ENCODE measurements at places on chromosomes 11 and 22.
A peak's percentile ranks its signal among the peaks of the same experiment; 100 is the strongest.

- H3K27me3 ChIP-seq = no peaks in the 10 kb centered on the region
- peaks cover 29% of the 10 kb centered on the region for H3K4me1 ChIP-seq
- no peak for DNase-seq
- H3K27ac ChIP-seq = no peak overlapping the region
- no peak overlapping the region for H3K4me3 ChIP-seq
Measured at GRCh38 chr22:31588970-31589675, 72.9 kb downstream of the PISD start.

- H3K4me1 ChIP-seq = no peaks in the 10 kb centered on the region
- peaks cover 54% of the 10 kb centered on the region for H3K27me3 ChIP-seq
- no peaks in the 10 kb centered on the region for H3K36me3 ChIP-seq
- H3K4me3 ChIP-seq = no peak overlapping the region
Measured at GRCh38 chr11:129703846-129704245, 111.8 kb upstream of the TMEM45B start.

- H3K4me1 ChIP-seq = peaks cover 5% of the 10 kb centered on the region
- peaks cover 28% of the 10 kb centered on the region for H3K27me3 ChIP-seq
- no peak for DNase-seq
- no peaks in the 10 kb centered on the region for H3K36me3 ChIP-seq
- H3K27ac ChIP-seq = no peak overlapping the region
Measured at GRCh38 chr11:59226396-59226795, 13.7 kb upstream of the MPEG1 start.

DNA sequence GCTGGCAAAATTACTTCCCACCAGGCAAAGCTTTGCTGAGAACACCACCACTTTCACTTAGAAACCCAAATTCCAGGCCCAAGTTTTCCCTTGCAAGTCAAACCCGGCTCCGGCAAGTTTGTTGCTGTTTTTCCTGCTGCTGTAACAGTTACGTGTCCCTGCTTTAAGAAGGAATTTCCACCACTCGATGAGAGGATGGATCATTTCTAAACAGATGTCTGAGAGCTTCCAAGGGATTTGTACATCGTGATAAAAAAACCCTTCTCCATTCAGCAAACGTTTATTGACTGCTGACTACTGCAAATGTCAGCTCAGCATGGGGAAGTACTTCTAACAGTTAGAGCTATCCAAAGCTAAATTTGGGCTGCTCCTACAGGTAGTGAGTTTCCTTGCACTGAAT, 19.7 kb downstream of the P2RX3 start:
- H3K4me3 ChIP-seq = no peak overlapping the region
- DNase-seq = no peak
- H3K4me1 ChIP-seq = peaks cover 4% of the 10 kb centered on the region

- no peaks in the 10 kb centered on the region for H3K36me3 ChIP-seq
- no peak overlapping the region for H3K4me3 ChIP-seq
- no peak for DNase-seq
Measured at GRCh38 chr11:42841556-42841955, 470.2 kb upstream of the API5 start.

DNA sequence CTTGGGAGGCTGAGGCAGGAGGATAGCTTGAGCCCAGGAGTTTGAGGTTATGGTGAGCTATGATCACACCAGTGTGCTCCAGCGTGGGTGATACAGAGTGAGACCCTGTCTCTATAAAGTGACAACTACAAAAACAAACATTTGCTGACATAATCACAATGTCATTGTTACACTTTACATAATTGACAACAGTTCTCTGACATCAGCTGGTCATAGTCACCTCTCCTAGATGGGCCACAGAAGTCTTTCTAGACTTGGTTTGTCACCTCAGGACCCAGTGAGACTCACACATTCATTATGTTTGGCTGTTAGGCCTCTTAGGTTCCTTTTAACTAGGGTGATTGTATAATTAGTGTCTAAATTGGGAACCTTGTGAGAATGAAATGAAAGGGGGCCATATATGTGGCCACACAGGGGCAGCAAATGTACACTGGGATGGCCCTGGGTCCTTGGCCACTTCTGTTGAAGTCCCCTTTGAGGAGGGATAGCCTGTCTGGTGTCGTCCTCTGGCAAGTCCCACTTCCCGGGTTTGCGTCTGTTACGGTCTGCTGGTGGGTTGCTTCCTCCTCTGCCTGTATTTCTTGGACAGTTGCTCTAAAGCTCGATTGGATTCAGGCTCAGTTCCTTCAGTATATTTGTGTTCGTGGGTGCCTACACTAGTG, 5.8 kb upstream of the PPIL2 start:
- DNase-seq = no peak
- H3K27me3 ChIP-seq = no peaks in the 10 kb centered on the region
- peaks cover 14% of the 10 kb centered on the region for H3K4me1 ChIP-seq
- no peaks in the 10 kb centered on the region for H3K36me3 ChIP-seq

GRCh38 chr11:92569726-92570125, 345.1 kb downstream of the FAT3 start:
- H3K27ac ChIP-seq = no peak overlapping the region
- no peak for DNase-seq
- no peaks in the 10 kb centered on the region for H3K27me3 ChIP-seq
- H3K4me1 ChIP-seq = peaks cover 6% of the 10 kb centered on the region
- H3K36me3 ChIP-seq = peaks cover 3% of the 10 kb centered on the region

GRCh38 chr11:61334434-61335354, 1.7 kb downstream of the TKFC start:
- no peaks in the 10 kb centered on the region for H3K27me3 ChIP-seq
- peaks cover 38% of the 10 kb centered on the region for H3K4me1 ChIP-seq
- H3K4me3 ChIP-seq = peak overlapping the region; percentile 10
- H3K27ac ChIP-seq = peak overlapping the region; percentile 49
- H3K36me3 ChIP-seq = peaks cover 8% of the 10 kb centered on the region

GRCh38 chr11:131136486-131136885, 220.2 kb upstream of the SNX19 start:
- DNase-seq = no peak
- peaks cover 32% of the 10 kb centered on the region for H3K4me1 ChIP-seq
- H3K27me3 ChIP-seq = no peaks in the 10 kb centered on the region
- H3K4me3 ChIP-seq = no peak overlapping the region

GRCh38 chr22:17866127-17866526, 91.9 kb upstream of the BID start:
- no peak for DNase-seq
- H3K27me3 ChIP-seq = no peaks in the 10 kb centered on the region
- peaks cover 38% of the 10 kb centered on the region for H3K36me3 ChIP-seq

DNA sequence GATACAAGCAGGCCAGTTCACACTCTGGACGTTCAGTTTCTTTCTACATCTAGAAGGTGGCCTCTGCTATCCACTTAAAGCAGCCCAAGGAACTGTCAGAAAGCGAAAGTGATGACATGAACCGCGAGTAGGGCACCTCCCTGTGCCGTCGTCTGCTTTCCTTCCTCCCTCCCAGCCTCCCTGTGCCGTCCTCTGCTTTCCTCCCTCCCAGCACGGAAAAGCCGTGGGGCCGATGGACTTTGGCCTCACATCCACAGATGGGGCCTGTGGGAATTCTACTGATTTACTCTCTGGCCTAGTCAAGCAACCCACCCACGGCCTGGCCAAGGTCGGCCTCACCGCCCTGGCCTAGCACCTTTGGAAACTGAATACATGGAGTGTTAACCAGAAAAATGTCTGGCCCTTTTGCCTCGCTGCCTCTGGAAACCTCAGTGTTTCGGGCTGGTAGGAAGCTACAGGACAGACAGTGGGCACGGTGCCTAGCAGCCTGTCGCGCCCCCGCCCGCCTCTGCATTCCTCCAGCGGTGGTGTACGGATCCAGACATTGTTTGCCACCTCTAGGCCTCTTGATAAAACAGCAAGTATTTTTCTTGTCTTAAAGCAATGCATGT, 14.2 kb downstream of the PEX26 start:
- peak overlapping the region; percentile 100 for H3K27ac ChIP-seq
- peaks cover 10% of the 10 kb centered on the region for H3K36me3 ChIP-seq
- peak overlapping the region; percentile 78 for H3K4me3 ChIP-seq

DNA sequence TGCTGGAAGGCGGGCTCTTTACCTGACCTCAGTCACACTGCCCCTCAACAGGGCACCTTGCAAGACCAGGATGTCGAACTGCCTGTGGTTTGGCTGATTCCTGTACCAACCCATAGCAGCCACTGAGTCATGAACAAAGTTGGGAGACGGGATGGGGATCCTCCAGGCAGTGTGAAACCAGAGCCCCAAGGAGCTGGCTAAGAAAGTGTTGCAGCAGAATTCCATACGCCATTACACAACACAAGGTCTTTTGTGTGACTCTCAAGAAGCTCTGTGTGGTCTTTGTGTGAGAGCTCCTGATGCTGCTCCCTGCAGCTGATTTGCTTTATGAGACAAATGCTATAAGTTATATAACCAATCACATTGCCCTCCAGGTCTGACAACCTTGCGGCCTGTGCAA, 617.7 kb downstream of the OPCML start:
- no peak for DNase-seq
- H3K27ac ChIP-seq = no peak overlapping the region
- no peak overlapping the region for H3K4me3 ChIP-seq

DNA sequence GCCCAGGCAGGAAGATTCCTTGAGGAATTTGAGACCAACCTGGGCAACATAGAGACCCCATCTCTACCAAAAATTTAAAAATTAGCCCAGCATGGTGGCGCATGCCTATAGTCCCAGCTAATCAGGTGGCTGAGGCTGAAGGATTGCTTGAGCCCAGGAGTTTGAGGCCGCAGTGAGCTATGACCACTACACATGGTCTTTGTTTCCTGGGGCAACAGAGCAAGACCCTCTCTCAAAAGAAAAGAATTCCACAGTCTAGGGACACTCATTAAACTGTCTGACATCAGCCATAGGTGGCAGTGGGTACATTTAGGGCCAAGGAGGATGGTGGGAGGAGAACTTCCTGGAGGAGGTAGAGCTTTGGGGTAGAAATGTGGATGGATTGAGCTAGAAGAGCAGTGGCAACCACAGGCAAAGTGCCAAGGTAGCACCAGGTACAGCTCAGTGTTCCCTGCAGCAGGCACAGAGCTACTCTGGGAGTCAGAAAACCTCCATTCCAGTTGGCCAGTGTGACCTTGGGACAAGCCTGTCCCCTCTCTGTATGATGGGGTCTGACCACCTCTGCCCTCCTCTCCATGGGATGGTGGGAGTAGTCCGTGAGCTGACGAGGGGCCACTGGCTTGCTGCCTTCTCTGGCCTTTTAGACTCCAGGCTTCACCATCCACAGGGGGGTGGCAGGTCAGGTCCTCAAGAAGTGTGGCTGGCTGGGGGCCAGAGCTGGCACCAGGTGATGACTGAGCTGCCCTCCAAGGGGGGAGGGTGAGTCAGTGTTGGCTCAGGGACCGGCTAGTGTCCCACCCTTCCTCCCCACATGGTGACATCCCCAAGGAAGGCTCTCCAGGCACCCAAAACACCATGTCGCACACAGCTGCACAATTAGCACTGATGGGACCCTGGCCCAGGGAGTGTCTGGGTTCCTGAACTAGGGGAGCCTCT, 3.7 kb upstream of the CLCF1 start:
- no peaks in the 10 kb centered on the region for H3K36me3 ChIP-seq
- H3K27me3 ChIP-seq = no peaks in the 10 kb centered on the region
- no peak for DNase-seq
- no peak overlapping the region for H3K4me3 ChIP-seq

- H3K4me3 ChIP-seq = no peak overlapping the region
- H3K27ac ChIP-seq = no peak overlapping the region
- DNase-seq = no peak
- H3K4me1 ChIP-seq = peaks cover 23% of the 10 kb centered on the region
- H3K27me3 ChIP-seq = no peaks in the 10 kb centered on the region
Measured at GRCh38 chr11:115291325-115291724, 212.9 kb downstream of the CADM1 start.

DNA sequence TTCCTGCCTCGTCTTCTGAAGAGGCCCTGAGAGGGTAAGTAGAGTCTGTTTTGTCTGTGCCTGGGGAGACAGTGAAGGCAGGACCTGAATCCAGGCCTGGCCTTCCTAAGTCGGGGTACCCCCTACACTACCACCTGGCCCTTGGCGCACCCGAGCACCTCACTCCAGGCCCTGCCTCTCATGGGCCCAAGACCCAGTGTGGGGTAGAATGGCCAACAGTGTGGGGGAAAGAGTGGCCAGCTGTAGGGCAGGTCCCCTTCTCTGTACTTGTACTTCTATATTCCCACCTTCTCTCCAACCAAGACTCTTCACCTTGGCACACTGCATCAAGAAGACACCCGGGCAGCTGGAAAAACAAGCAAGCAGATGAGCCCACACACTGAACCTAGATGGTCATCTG, 22.4 kb upstream of the BID start:
- DNase-seq = no peak
- H3K27ac ChIP-seq = no peak overlapping the region
- no peaks in the 10 kb centered on the region for H3K4me1 ChIP-seq
- H3K27me3 ChIP-seq = no peaks in the 10 kb centered on the region
- H3K4me3 ChIP-seq = no peak overlapping the region
- H3K36me3 ChIP-seq = peaks cover 6% of the 10 kb centered on the region

DNA sequence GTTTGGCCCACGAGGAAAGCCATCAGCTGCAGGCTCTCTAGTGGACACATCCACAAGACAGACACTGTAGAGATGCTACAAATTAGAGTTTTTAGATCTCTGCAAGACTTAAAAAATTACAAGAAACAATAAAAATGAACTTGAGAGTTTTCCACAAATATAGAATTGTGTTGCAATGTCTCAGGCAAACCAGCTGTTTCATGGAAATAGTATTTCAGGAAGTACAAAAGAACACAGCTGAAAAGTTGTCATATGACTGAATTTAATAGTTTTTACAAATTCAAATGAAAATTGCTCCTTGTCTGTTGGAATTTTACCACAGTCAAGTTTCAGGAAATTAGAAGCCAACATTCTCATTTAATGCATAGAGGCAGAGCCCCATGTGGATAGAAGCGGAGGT, 184.5 kb upstream of the PITPNB start:
- no peak overlapping the region for H3K27ac ChIP-seq
- no peak overlapping the region for H3K4me3 ChIP-seq
- H3K4me1 ChIP-seq = peaks cover 6% of the 10 kb centered on the region
- no peaks in the 10 kb centered on the region for H3K27me3 ChIP-seq
- H3K36me3 ChIP-seq = peaks cover 17% of the 10 kb centered on the region

DNA sequence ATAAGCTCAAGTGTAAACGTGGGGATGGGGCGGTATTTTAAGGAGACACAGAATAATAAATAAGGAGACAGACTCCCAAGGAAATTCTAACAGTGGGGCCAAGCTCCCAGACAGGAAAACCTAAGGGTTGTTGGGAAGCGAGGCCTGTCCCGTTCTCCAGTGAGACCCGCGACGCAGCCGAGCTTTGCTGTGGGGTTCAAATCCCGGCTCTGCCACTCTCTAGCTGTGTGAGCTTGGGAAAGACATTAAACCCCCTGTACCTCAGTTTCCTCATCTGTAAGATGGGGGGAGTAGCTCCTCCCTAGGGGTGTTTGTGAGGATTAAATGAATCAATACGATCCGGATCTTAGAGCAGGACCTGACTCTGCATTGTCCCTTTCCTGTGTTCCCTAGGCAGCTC, 106.8 kb downstream of the TRIM29 start:
- no peak overlapping the region for H3K4me3 ChIP-seq
- H3K36me3 ChIP-seq = no peaks in the 10 kb centered on the region
- no peaks in the 10 kb centered on the region for H3K4me1 ChIP-seq
- no peak for DNase-seq
- H3K27me3 ChIP-seq = peaks cover 42% of the 10 kb centered on the region

- H3K27ac ChIP-seq = no peak overlapping the region
- H3K27me3 ChIP-seq = no peaks in the 10 kb centered on the region
- H3K36me3 ChIP-seq = peaks cover 8% of the 10 kb centered on the region
- no peak for DNase-seq
- H3K4me3 ChIP-seq = no peak overlapping the region
- no peaks in the 10 kb centered on the region for H3K4me1 ChIP-seq
Measured at GRCh38 chr11:73851046-73851764, 25.4 kb downstream of the COA4 start.

- H3K27ac ChIP-seq = peak overlapping the region; percentile 68
- peaks cover 35% of the 10 kb centered on the region for H3K4me1 ChIP-seq
- DNase-seq = no peak
- H3K36me3 ChIP-seq = no peaks in the 10 kb centered on the region
- no peaks in the 10 kb centered on the region for H3K27me3 ChIP-seq
Measured at GRCh38 chr11:128725630-128726319, 31.9 kb downstream of the FLI1 start.
